Neural crest cell (in vitro differentiated cells): ENCODE measurements at places on chromosomes 6 and 20.

- no peak for DNase-seq
These were observed 320.1 kb downstream of the BTBD3 start for GRCh38 chr20:12237772-12238171.

GRCh38 chr20:24778585-24779031, 170.5 kb upstream of the CST7 start:
- no peak for DNase-seq

DNA sequence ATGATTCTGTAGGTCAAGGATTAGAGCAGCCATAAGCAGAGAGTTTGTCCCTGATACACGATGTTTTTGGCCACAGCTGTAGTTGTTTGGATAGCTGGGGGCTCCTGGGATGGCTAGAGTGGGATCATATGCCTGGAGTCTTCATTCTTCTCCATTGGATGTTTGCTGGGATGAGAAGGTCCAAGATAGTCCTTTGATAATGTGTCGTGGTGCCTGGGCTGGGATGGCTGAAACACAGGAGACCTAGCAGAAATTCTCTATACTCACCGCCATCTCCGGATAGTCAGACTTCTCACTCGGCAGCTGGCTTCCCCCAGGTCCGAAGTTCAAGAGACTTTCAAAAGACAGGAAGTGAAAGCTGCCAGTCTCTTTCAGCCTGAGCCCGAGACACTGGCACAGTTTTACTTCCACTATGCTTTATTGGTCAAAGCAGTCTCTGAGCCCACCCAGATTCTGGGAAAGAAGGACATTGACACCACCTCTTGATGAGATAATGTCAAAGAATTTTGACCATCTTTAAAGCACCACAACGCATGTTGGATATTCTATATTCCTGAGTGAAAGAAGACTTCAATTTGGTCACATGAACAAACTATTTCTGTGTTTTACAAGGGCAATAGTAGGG, 16.0 kb downstream of the MARCKS start:
- DNase-seq, result no peak

DNA sequence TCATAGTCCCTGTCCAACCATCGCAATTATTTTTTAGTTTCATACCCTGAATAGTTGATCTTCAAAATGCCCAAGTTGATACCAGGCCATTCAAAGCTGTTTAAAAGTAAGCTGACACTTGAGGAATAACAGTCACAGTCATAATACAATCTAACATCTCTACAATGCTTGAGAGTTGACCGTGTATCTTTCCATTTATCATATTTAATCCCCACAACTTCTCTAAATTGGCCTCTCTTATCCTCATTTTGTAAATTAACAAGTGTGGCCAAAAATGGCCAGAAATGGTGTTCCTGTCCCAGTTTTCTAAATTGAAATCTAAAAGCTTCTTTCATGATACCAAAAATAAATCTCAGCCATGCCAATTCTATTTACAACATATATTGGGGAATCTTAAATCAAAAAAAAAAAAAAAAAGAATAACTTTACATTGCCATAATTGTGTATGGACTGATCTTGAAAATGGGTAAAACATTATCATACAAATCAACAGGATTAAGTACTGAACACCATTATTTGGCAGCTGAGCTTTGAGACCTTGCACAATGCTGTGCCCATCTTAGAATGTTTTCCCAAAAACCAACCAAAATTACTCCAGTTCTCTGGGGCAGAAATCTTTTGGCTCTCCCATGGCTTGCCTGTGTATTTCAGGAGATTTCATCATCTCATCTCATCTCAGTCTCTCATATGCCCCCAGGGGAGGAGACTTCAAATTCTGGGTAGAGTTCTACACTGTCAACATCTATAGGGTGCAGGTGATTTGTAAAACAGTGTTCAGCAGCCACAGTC, 448.7 kb upstream of the JARID2 start:
- no peak for DNase-seq

DNA sequence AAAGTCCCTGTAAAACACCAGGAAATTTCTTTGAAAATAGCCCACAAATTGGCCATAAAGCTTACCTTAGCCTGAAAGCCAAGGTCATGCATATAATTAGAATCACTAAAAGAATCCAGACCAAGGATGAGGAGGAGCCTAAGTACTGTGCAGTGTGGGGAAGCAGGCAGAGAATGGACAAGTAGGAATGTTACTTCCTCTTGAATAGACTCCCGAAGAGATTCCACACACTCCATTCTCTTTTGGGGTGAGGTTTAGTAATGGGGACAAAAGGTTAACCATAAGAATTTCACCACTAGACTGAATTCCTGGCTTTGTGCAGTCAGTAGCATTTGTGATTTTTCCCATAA, 27.5 kb upstream of the MARCKS start:
- DNase-seq, result no peak

DNA sequence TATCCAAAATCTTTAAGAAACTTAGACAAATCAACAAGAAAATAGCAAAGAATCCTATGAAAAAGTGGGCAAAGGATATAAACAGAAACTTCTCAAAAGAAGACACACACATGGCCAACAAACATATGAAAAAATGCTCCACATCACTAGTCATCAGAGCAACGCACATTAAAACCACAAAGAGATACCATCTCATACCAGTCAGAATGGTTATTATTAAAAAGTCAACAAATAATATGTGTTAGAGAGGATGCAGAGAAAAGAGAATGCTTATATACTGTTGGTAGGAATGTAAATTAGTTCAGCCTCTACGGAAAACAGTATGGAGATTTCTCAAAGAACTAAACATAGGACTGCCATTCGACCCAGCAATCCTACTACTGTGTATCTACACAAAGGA, 212.0 kb upstream of the DTNBP1 start:
- no peak for DNase-seq

DNA sequence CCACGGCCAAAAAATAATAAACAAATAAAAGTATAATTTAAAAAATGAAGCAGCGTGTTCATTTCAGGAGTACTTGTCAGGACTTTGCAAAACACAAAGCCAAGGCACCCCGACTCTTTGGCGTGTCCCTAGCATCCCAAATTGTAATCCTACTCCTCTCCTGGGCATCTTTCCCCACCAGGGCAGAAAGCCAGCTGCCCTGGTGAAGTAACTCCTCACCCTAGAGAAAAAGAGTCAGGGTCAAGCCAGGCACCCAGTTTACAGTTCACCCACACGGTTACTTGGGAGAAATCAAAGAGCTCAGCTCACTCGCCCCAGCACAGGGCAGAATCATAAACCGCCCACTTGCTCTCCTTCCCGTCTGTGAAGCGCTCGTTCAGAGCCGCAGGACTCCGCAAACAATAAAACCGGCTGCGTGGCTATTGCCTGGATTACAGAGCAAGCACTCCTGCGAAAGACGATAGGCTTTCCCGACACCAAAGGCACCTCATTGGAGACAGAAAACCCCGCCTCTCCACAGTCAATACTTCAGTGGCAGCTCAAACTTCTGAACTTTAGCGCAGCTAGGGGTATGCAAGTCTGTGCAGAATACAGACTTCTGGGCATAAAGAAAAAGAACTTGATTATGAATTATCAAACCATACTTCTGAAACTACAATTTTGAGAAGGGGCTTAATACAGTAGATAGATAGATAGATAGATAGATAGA, 73.0 kb upstream of the NHSL1 start:
- DNase-seq, result peak; percentile 72

DNA sequence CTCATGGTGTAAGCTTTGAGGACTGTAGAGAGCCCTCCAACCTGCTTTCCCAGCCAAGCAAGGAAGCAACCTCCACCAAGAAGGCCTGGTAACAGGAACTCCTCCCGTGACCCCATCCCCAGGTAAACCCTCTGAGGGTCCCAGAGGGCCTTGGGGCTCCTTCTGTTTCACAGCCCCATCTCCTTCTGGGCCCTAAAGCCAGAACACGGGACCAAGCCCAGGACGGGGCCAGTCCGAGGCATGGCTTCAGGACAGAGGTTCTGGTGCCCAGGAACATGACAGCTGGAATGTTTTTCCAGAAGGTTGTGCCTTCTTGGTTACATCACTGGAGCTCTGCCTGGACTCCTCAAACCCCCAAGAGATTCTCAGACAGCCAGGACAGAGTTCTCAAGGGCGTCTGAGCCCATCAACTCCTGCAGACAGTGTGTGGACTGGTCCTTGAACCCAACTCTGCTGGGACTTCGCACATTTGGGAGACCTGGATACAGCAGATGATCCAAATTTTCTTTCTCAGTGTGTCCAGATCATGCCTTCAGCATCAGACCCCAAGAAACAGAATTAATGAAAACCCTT, 43.1 kb downstream of the RRBP1 start:
- no peak for DNase-seq

- DNase-seq, result no peak
These were observed 3.0 kb upstream of the HUS1B start for GRCh38 chr6:659716-660581.

DNA sequence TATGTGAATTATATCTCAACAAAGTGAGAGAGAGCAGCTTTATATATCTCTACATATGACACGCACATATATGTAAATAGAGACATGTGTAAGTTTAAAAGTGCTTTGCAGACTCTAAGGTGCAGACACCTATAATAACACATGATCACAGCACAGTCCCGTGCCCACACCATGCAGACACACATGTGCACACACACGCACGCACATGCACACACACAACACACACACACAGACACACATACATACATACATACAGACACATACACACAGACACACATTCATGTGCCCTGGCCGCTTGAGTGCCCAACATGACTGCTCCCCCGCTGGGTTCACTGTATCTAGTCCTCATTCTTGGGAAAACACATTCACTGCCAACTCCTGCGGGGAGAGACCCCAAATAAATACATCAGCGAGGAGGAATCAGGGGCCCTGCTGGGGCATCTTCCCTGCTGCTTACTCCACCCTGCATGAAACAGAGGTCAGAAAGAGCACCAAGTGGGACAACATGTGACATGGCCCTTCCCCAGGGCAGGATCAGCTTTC, 121.3 kb downstream of the BMP7 start:
- DNase-seq, result no peak

DNA sequence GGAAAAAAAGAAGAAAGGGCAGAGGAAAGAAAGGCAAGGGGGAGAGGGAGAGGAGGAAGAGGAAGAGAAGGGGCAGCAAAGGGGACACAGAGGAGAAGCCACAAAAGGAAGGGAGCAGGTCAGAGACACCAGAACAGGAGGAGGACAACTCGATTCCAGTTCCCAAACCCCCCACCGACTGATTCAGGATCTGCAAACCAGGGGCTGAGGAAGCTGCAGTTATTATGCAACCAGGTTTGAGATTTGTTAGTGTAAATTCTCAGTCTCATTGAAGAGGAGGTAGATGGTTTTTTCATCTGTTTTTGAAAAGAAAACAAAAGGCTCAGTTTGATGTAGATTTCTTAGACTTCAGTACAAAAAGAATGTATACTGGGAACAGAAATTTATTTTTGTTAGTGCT, 202.8 kb downstream of the FOXC1 start:
- no peak for DNase-seq

DNA sequence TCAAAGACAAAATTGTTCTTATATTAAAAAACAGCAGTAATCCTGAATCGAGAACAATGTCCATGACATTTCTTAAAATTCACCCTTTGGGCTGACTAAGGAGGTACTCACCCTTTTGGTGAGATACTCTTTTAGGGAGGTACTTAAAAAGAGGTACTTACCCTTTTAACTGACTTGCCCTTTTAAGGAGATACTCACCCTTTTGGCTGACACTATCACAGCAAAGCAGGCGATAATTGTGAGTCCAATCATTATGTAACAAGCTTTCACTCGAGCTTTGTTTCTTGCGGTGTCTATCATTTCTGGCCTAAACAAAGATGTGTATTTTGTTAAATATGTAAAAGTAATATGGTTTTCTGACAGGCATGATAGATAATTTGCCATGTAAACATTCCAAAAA, 3.7 kb downstream of the FAM162B start:
- DNase-seq, result no peak

DNA sequence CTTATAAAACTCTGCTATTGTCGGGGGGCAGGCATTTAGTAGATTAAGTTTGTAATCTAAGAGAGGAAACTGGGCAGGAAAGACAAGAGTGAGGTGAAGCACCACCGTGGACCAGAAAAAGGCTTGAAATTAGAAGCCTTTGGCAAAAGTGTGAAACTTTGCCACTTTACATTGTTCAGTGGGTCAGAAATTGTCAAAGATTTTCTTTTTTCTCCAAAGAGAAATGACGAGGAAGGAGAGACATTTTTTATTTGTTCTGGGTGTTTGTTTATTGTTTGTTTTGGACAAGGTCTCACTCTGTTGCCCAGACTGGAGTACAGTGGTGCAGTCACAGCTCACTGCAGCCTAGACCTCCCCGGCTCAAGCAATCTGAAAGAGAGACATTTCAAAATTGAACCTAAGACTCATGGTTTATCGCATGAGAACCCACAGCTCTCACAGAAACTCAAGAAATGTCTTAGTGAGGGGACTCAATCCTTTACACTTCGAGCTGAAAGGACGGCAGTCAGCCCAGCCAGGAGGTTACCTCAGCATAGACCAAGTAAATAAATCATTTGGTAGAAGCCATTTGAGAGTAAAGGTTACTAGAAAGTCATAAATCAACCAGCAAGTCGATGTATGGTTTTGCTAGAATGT, 262.8 kb upstream of the TAB2 start:
- no peak for DNase-seq

DNA sequence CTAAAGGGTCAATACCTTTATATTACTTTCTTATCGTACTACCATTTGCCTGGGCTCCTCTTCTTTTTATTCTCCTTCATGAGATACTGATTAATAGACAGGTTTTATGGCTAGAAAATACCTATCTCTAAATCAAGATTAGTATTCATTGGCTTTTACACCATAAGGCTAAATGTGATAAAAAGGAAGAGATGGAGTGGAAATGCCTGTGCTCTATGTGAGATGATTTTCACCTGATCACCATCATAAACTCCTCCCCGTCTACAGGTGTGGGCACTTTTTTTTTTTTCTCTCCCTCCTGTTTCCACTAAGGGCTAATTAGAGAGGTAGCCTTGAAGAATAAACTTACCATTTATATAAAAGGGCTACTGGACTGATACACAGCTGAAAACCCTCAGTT, at the start of gene GLYATL3:
TSS of gene GLYATL3 (plus strand) at position 301 of the 400 bp plus-strand sequence. CDS start 12,068 bp downstream, outside the sequence.
- DNase-seq, result no peak

DNA sequence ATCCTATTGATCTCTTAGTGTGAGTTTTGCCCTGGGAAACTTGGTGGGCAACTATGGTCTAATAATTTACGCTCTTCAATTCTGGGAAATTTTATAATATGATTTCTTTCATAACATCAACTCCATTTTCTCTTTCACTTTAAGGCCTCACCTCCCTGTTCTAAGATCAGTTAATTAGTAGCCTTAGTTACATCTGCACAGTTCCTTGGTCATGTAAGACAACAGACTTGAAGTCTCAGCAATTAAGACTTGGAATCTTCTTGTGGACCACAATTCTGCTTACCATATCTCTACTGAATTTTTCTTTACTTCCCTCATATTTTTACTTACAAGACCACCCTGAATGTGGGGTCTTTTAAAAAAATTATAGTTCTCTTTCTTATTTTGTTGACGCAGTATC, 8.7 kb downstream of the ENPP3 start:
- no peak for DNase-seq
